ENCODE measurements at places on chromosomes 2 and 18.

DNA sequence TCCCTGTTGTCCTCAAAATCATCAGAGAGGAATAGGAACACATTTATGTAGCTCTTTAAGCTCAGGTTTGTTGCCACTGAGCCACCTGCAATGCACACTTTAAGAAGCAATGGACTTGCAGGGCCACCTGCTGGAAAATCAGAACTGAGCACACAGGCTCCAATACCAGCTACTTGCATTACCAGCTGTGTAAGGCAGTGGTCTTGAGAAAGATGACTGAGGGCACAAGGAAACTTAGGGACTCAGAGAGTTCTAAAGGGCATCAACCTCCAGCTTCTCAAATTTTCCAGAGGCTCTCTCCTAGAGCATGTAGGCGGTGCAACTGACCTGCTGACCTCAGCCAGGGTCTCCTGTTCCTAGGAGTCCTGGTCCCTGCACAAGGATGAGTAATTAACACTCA is 2.5 kb upstream of the CNDP2 start:
- DNase-seq = peak; percentile 77

GRCh38 chr2:219569635-219570034 is 1.7 kb downstream of the OBSL1 start:
- no peak for DNase-seq

DNA sequence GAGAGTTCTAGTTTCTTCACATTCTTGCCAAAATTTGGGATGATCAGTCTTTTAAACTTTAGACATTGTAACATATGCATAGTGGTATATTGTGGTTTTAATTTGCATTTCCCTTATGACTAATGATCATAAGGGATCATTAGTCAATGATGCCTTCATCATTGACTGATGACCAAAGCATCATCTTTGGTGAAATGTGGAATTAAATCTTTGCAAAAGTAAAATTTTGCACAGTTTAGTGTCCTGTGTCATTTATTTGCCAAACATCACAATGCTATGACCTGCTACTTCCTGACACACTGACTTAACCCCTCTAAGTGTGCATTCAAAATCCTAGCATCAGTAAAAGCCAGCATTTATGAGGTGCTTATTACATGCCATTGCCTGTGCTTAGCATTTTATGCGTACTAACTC is 58.9 kb upstream of the SLC1A4 start:
- no peak for DNase-seq

GRCh38 chr18:12751503-12751884 is 48.7 kb downstream of the PSMG2 start:
- DNase-seq = no peak

DNA sequence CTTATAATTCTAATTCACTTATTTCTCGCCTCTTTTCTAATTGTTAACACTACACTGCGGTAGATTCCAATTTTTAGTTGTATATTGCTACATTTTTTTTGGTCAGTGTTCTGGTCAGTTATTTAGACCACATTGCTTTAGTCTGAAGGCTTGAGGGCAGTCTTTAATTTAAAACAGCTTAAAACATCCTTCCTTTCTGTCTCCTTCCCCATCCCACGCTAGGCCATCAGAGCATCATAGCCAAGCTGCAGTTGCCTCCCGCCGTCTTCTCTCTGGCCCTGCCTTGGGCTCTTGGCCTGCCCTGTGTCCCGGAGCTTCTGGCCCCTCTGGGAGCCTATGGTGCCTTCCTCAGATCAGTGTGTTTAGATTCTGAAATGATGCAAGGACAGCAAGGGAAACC is 52.6 kb upstream of the GLI2 start:
- no peak for DNase-seq

- DNase-seq = no peak
Measured at GRCh38 chr2:46866770-46867246, 48.8 kb downstream of the MCFD2 start.

- DNase-seq = no peak
Measured at GRCh38 chr2:104769096-104769495, 84.8 kb upstream of the POU3F3 start.

DNA sequence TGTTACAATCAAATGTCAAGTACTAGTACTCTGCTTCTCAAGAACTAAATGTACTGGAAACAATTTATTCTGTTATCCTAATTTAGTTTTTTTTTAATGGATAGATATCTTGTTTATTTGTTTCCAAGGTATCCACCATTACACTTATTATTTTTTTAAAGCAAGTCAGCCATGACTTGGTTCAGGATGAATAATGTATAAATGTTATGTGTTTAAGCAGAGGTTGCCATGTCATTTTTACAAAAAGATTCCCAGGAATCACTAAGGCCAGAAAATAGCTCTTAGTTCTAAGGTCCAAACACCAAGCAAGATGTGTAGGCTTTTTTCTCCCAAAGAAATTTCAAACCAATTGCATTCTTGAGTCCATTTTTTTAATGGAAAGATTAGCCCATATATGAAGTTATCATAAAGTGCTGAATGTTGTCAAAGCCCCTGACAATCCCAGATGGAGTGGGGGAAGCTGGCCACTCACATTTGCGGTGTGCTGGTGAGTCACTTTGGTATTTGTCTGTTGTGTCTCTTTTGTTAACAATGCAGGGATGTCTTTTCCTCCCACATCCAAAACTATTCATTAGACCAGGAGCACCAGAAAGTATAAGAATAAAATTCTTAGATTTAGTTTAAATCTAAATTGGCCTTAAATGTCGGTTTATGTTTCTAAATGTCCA is 158.9 kb downstream of the COL6A3 start:
- no peak for DNase-seq

GRCh38 chr2:163132850-163133249 is 294.3 kb upstream of the KCNH7 start:
- DNase-seq = no peak

DNA sequence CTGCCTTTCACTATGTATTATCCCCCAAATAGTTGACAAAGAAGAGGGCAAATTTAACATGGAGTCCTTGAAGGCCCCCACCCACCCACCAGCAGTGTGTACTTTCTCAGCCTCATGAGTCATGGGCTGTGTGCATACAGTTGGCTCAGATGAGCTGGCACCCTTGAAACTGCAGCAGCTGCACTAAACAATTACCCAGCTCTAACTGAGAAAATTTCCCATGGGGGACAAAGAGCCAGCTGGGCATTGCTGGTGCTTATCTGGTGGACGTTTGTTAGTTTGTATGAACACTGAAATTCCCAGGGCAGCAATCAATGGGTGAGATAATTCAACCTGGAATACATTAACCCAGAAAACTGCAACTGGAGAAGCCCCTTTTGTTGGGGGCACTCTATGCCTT is 131.7 kb downstream of the GCA start:
- DNase-seq = peak; percentile 94

- DNase-seq = peak; percentile 31
Measured at GRCh38 chr2:26847307-26847654, 651 bp upstream of the DPYSL5 start.

DNA sequence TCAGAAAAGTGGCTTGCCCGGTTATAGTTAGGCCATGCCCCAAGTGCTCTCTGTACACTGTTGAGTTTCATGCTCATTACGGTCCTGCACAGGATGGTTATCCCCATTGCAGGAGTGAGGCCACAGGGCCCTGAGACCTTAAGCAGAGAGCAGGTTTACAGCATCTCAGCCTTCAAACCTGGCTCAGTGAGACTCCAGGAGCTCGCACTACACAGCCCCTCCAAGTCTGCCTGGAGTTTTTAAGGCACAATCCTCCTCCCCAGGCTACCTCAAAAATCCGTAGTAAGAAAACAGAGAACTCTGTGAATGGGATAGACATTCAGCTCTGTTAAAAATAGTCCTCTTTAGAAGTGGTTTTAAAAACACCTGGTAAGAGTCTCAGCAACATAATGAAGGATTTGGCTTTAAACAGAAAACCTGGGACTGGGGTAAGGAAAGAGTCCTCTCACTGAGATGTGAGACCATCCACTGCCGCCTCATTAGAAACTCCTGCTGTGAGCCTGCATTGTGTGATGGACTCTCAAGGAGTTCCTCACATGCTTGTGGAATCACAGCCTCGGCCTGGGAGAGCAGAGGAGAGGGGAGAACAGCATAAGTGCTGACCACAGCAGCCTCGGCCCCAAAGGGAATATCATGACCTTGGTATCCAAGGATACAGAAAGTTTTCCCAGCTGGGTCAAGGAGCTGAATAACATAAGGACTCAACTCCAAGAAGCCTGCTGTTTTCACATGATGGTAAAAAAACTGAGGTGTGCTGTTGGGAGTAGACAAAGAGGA is 214.8 kb downstream of the ATAD2B start:
- no peak for DNase-seq

GRCh38 chr2:173947131-173947530 is 18.0 kb downstream of the SP3 start:
- no peak for DNase-seq

- DNase-seq = no peak
Measured at GRCh38 chr18:31721601-31722000, 37.2 kb upstream of the B4GALT6 start.

DNA sequence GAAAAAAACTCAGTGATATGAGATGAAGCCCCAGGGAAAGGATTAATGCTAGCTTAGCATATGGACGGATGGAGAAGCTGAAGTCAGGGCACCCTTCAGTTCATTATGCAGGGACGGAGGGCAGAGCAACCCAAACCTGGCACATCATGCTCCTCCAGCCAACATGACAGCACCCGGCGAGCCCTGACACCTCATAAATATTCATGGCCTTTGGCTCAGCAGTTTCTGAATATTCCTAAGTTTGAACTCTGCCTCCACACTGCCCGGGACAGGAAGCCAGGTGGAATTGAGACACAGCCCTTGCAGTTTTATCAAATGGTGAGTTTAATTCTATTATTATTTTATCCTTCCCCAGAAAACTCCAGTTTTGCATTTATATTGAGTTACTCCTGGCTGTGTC is 87.3 kb upstream of the SH3BP4 start:
- DNase-seq = no peak

- DNase-seq = no peak
Measured at GRCh38 chr2:46335391-46336282, 38.4 kb downstream of the EPAS1 start.

DNA sequence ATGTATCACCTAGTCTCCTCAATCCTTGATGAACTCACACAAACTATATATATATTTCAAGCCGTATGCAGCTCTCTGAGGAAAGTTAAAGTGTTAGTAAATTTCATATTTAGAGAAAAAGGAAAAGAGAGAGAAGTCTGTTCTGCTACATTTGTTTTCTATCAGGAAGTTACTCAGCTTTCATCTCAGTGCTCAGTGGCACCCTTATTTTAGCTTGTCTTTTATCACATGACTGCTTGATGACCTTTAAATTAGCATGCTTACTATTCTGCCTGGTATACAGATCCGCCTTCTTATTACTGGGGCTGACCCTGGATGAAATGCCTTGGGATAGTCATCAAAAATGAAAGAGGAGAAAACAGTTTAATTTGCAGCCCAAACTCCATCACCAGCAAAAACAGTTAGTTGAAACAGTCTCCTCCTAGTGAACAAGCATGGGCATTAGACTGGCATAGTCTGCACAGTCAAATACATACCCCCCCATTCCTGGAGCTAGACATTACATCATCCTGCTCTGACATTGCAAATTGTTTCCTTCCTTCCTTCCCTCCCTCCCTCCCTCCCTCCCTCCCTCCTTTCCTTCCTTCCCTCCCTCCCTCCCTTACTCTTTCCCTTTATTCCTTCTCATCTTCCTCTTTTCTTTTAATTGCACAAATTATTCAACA is 215.7 kb downstream of the TMEM182 start:
- DNase-seq = no peak

DNA sequence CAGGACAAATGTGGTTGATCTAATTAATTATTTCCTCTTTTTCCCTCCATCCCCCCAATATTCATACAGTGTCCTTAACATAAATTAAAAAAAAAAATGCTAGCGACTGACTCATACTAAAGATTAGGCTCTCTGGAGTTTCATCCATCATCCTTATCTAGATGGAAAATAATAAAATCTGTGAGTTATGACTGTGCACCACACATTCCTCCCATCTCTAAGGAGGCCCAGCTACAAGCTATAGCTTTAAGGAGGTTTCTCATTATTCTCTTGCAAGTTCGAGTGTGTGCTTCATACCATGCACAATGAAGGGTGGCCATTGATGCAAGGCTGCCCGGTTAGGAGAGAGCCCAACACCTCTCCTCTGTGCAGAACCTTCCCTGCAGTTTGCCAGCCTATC is 77.3 kb downstream of the XDH start:
- DNase-seq = no peak

DNA sequence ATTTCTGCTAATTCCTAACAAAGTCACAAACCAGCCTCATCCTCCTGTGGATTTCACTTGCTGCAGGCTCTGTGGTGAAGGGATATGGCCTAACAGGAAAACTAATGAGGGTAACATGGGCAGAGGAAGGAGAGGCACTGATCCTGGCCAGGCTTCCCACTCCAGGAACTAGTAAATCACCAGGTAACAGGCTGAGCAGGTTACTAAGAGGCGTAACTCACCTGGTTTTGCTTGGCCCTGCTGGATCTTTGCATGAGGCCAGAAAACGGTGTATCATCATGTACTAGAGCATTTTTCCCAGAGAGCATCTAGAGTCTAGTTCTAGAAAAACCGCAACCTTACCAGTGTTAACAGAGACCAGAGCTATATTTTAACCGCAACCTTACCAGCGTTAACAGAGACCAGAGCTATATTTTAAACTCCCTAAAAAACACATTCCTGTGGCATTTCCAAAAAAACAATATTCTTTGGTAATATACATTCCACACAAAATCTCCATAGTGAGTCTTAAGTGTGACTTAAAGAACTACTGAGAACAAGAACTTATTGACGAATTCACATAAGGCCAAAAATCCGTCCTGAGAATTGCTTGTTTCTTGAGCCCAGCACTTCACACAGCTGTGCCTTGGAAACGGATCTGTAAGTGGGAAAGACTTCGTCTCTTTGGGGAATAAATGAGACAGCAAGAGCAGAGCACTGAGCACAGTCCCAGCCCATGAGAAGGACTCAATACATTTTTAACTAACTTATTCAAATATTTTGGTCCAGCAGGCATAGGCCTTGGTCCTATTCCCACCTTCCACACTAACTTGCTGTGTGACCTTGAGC is 43.4 kb downstream of the DPP4 start:
- DNase-seq = no peak

GRCh38 chr2:88329815-88330603 is 122.5 kb downstream of the FOXI3 start:
- DNase-seq = no peak

- DNase-seq = no peak
Measured at GRCh38 chr2:31168291-31168690, 30.1 kb upstream of the GALNT14 start.

- no peak for DNase-seq
Measured at GRCh38 chr18:26091047-26091630, 726 bp upstream of the SS18 start.

GRCh38 chr2:20525041-20526035 is 78.5 kb downstream of the RHOB start:
- no peak for DNase-seq

GRCh38 chr2:187581125-187581896 is 27.1 kb upstream of the TFPI start:
- no peak for DNase-seq

DNA sequence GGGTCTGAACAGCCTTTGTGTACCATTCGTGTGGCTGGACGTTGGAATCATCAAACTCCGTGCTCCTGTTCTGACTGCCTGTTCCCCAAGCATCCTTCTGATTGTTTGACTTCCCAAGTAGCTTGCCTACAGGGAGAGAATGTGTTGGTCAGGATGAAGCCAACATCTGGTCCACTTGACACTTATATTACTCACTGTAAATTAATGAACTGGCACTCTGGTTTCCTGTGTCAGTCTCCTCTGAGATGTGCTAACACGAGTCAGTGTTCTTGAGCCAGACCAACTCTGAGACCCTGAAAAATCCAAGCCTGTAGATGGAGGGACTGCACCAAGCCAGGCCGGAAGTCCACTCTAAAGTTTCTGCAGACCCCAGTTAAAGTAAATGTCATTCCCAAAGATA is 440.9 kb downstream of the ZNF516 start:
- DNase-seq = no peak

Measured in NCI-H1092 (cell line).